ENCODE measurements at places on chromosomes 12 and 14.

GRCh38 chr12:130737731-130738130 lies 21.6 kb upstream of the RIMBP2 start:
- H3K4me3 ChIP-seq = no peak overlapping the region
- peaks cover 3% of the 10 kb centered on the region for H3K27me3 ChIP-seq
- H3K36me3 ChIP-seq = no peaks in the 10 kb centered on the region

DNA sequence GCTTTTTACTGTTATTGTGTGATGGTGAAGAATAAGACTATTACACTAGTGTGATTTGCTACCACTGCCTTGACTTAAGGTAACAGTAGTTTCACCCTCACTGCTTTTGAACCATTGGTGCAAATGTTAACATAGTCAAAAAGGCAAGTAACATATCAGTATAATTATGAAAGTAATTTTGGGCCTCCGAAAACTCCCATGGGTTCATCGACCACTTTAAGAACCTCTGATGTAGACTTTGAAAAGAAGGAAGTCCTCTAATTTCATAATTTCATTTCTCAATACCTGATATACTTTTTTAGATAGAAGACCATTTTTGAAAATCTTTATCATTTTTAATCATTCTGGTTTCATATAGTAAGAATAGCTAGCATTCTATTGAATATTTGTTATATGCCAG lies 57.7 kb downstream of the ETNK1 start:
- H3K27me3 ChIP-seq = no peaks in the 10 kb centered on the region
- no peak overlapping the region for H3K4me3 ChIP-seq
- H3K4me1 ChIP-seq = no peaks in the 10 kb centered on the region
- H3K27ac ChIP-seq = no peak overlapping the region
- peaks cover 45% of the 10 kb centered on the region for H3K36me3 ChIP-seq
- no peak for DNase-seq

DNA sequence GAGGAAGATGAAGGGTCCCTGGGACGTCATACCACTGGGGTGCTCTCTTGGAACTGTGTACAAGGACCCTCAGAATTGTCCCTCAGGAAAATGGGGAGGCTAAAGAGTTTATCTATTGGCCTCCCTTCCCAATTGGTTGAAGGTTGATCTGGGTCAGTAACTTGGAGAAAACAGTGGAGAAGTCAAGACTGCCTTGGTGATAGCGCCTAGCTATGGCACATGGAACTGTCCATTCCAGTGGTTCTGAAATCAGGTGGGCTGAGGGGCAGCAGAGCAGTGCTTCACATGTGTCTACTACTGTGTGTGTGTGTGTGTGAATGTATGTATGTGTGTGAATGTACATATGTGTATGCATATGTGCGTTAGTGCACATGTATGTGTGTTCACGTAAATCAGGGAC lies 316.1 kb downstream of the AACS start:
- no peaks in the 10 kb centered on the region for H3K27me3 ChIP-seq
- H3K36me3 ChIP-seq = no peaks in the 10 kb centered on the region
- H3K4me1 ChIP-seq = no peaks in the 10 kb centered on the region
- DNase-seq = peak; percentile 10

- H3K27ac ChIP-seq = no peak overlapping the region
- peaks cover 3% of the 10 kb centered on the region for H3K27me3 ChIP-seq
- H3K36me3 ChIP-seq = no peaks in the 10 kb centered on the region
- H3K4me3 ChIP-seq = no peak overlapping the region
- DNase-seq = no peak
- H3K4me1 ChIP-seq = no peaks in the 10 kb centered on the region
These were observed 5.1 kb upstream of the NKX2-1 start for GRCh38 chr14:36524874-36525745.

- DNase-seq = no peak
- no peak overlapping the region for H3K4me3 ChIP-seq
- H3K36me3 ChIP-seq = peaks cover 3% of the 10 kb centered on the region
- H3K27ac ChIP-seq = no peak overlapping the region
- no peaks in the 10 kb centered on the region for H3K27me3 ChIP-seq
These were observed 5.6 kb upstream of the GOLGA3 start for GRCh38 chr12:132834181-132834711.

GRCh38 chr12:20628999-20629398 lies 66.1 kb upstream of the SLCO1C1 start:
- H3K36me3 ChIP-seq = no peaks in the 10 kb centered on the region
- H3K27me3 ChIP-seq = no peaks in the 10 kb centered on the region
- no peaks in the 10 kb centered on the region for H3K4me1 ChIP-seq
- no peak for DNase-seq
- H3K4me3 ChIP-seq = no peak overlapping the region

GRCh38 chr12:78470354-78471195 lies 394.0 kb upstream of the SYT1 start:
- H3K27me3 ChIP-seq = no peaks in the 10 kb centered on the region
- no peak overlapping the region for H3K4me3 ChIP-seq
- H3K4me1 ChIP-seq = no peaks in the 10 kb centered on the region
- no peaks in the 10 kb centered on the region for H3K36me3 ChIP-seq

- H3K27ac ChIP-seq = no peak overlapping the region
- H3K27me3 ChIP-seq = no peaks in the 10 kb centered on the region
- peaks cover 96% of the 10 kb centered on the region for H3K36me3 ChIP-seq
- H3K4me3 ChIP-seq = no peak overlapping the region
- no peak for DNase-seq
These were observed 25.7 kb downstream of the AQP6 start for GRCh38 chr12:49998453-49998852.

- no peaks in the 10 kb centered on the region for H3K4me1 ChIP-seq
- H3K27me3 ChIP-seq = no peaks in the 10 kb centered on the region
- no peak for DNase-seq
- no peaks in the 10 kb centered on the region for H3K36me3 ChIP-seq
- no peak overlapping the region for H3K4me3 ChIP-seq
- no peak overlapping the region for H3K27ac ChIP-seq
These were observed 217.3 kb upstream of the CCDC196 start for GRCh38 chr14:66268802-66269334.

DNA sequence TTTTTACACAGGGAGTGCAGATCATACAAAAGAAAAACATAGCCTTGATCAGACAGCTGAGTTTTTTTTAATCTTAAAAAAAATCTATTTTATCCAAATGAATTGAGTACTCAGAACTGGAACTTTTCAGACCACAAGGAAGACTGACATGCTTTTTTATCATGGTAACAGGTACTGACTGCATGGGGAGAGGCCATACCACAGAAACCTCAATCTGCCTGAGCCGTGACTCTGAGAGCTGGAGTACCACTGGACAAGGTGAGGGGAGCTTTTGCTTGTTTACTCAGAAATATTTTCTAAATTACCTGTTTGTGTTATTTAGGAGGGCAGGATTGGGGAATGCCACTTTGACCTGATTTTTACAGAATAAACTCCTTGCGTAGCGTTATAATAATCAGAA lies 143.9 kb downstream of the ALX1 start:
- H3K27ac ChIP-seq = no peak overlapping the region
- H3K4me3 ChIP-seq = no peak overlapping the region
- H3K4me1 ChIP-seq = no peaks in the 10 kb centered on the region

DNA sequence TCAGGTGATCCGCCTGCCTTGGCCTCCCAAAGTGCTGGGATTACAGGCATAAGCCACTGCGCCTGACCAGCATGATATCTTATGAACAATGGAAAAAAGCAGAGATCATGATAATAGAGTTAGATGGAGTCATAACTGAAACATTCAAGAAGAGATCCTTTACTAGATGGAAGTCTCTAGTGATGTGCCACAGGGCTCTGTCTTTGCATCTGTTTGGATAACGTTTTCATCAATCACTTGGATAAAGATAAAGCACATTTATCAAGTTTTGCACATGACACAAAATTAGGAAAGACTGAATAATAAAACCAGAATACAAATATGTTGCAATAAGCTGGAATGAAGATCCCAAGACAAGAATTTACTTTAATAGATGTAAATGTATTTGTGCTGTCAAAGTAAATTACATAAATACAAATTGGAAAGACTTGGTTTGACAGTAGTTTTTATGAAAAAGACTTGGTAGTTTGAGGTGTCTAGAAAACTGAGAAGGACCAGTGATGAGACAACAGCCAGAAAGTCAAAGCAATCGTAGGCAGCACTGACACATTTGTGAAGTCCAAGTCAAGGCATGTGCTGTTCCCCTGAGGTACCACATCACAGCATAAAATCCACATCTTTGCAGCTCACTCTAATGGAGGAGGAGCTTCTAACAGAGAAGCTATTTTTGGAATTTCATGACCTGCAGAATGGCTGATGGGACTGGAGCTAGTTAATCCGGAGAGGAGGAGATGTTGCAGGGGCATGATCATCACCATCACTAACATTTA lies 28.5 kb downstream of the GPRC5A start:
- H3K27ac ChIP-seq = no peak overlapping the region
- H3K27me3 ChIP-seq = peaks cover 10% of the 10 kb centered on the region
- no peaks in the 10 kb centered on the region for H3K36me3 ChIP-seq
- DNase-seq = no peak
- no peak overlapping the region for H3K4me3 ChIP-seq

DNA sequence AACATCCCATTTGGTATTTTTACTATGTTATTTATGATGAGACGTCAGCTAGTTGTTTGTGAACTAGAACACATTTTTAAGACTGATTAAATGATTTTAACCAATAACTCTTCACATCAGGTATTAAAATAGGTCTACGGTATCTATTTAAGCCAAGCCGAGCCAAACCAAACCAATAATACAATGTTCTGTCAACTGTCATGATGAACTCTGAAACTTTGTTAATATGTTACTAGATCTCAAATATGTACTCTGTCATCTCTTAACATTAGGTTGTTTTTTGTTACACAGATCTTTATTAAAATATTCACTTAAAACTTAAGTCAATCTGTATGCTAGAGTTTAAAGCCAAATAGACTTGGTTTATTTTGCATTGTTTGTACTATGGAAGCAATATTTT lies 1.0 kb downstream of the ART4 start:
- H3K4me1 ChIP-seq = peaks cover 11% of the 10 kb centered on the region
- DNase-seq = no peak
- no peak overlapping the region for H3K27ac ChIP-seq
- no peak overlapping the region for H3K4me3 ChIP-seq

DNA sequence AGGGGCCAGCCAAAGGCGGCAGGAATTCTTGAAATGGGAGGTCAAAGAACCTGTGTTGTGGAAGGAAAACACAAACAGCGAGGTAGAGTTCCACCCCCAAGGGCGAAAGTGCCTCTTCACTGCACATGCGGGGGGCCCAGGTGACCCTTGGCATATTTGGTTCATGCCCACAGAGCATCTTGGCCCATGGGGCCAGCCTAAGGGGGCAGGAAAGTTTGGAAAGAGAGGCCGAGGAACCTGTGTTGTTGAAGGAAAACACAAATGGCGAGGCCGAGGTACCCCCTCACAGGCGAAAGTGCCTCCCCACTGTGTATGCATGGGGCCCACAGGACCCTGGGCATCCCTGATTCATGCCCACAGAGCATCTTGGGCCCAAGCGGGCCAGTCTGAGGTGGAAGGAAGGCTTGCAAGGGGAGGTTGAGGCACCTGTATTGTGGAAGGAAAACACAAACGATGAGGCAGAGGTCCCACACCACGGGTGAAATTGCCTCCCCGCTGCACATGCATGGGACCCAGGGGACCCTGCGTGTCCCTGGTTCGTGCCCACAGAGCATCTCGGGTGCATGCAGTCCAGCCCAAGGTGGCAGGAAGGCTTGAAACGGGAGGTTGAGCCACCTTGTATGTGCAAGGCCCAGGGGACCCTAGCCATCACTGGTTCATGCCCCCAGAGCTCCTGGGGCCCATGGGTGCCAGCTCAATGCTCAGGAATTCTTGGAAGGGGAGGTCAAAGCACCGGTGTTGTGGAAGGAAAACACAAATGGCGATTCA lies 384.1 kb downstream of the ALG10 start:
- no peak for DNase-seq
- no peak overlapping the region for H3K27ac ChIP-seq
- no peaks in the 10 kb centered on the region for H3K4me1 ChIP-seq
- H3K36me3 ChIP-seq = no peaks in the 10 kb centered on the region
- no peak overlapping the region for H3K4me3 ChIP-seq

GRCh38 chr12:105922670-105923102 lies 216.1 kb downstream of the NUAK1 start:
- peaks cover 17% of the 10 kb centered on the region for H3K27me3 ChIP-seq
- no peak overlapping the region for H3K4me3 ChIP-seq
- no peak overlapping the region for H3K27ac ChIP-seq
- H3K4me1 ChIP-seq = no peaks in the 10 kb centered on the region
- no peak for DNase-seq

All from DND-41 (cell line).